ENCODE measurements at places on chromosomes 11 and 22.

GRCh38 chr11:105754260-105754659 is 144.4 kb downstream of the GRIA4 start:
- no peak for DNase-seq

GRCh38 chr11:129317571-129317970 is 58.1 kb upstream of the BARX2 start:
- no peak for DNase-seq

GRCh38 chr11:90294526-90294925 is 71.7 kb upstream of the CHORDC1 start:
- no peak for DNase-seq

DNA sequence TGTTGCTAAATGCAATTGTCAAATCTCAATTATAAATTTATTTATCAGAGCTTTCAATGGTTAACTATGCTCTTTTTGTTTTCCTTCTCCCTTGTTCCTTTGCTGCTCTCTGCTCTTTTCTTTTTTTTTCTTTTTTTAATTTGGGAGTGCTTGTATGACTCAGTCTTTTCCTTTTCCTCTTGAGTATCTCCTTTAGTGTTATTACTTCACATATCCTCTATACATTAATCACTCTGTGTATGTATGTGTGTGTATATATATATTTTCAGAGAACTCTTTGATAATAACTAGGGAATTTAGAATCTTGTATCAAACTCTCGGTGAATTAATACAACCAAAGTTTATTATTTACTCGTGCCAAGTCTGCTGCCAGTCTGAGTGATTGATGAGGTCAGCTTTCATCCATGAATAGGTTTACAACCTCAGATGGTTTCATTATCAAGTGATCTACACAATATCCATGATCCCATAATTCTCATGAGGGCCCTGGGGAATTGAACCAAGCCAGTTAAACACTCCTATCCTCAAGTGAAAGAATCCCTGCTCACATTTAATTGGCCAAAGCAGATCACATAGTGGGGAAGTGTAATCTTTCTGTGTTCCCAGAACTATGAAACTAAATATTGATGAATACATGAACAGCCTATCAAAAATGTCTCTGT is 743.4 kb upstream of the CNTN5 start:
- DNase-seq = no peak

DNA sequence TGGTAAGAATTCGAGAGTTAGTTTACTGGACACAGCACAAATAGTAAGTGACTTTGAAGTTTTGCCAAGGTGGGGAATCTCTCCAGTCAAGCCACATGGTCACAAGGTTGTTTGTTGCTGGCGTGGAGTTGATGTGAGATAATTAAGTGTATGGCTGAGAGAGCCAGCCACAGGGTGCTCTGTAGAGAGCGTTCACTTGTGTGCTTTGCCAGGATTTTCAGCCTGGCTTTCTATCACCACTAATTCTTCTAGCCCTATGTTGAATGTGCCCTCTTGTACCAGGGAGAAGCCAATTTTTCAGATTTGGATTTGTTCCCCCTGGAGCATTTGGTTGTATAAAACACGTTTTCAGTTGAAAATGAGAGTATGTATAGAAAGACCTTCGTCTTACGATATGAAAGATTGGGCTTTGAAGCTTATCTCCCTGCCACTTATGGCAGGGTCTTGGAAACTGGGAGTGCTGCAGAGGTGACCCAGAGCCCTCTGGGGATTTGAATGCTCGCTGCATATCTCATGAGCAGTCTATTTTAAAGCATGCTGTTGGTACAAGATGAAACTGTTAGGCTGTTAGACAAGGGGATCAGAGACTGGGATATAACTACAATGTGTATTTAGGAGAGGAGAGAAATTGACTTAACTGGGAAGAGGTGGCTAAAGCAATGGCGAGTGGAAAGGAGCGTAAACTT is 28.6 kb downstream of the CSRP3 start:
- DNase-seq = no peak

DNA sequence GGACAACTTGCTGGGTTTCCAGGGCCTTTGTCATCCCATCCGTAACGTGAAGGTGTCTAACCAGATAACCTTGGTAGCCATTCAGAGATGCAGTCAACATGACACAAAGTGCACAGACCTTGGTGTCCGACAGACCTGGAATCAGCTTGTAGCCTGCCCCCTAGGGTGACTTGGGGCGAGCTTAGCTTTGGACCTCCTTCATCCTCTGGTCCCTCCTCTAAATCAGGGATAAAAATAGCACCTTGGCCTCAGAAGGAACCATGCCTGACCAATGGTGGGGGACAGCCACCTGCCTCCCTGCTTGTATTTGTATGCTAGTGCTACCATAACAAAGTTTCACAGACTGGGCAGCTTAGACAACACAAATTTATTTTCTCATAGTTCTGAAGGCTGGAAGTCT is 3.7 kb downstream of the SNRPD3 start:
- DNase-seq = no peak

- DNase-seq = no peak
Measured at GRCh38 chr11:108865406-108865805, 200.5 kb downstream of the DDX10 start.

DNA sequence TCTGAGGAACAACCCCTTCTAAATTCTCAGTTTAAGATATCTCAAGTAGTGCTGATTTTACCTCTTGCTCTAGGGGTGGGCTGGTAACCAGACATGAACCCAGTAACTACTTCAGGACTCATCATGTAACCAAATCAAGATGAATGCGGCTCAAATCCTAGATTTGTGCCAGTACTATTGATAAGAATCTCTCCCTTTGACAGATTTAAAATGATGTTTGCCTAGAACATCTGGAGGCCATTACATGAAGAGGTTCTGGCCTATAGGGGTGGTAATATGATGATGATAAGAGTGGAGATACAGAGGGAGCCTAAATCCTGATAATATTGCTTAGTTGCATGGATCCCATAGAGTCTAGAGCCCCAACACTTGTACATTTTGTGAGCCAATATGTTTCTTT is 672.6 kb upstream of the ANO5 start:
- no peak for DNase-seq

- no peak for DNase-seq
Measured at GRCh38 chr11:67364783-67365722, 8.3 kb downstream of the CLCF1 start.

DNA sequence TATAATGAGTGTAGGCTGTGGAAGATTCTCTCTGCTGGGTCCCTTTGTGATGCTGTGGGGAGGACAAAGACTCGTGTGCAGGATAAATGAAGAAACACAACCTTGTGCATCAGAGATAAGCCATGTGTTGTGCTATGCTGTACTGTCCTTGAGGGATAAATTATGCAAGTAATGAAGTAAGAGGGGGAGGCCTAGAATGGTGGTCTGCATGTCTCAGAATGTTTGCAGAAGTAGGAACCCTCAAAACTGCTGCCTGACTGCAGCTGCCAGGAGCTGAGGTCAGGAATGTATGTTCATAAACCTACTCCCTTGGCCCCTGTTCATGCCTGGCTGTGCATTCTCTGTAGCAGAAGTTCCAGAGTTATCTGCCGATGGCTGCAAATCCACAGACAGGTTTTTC is 4.6 kb upstream of the SMCO4 start:
- no peak for DNase-seq

DNA sequence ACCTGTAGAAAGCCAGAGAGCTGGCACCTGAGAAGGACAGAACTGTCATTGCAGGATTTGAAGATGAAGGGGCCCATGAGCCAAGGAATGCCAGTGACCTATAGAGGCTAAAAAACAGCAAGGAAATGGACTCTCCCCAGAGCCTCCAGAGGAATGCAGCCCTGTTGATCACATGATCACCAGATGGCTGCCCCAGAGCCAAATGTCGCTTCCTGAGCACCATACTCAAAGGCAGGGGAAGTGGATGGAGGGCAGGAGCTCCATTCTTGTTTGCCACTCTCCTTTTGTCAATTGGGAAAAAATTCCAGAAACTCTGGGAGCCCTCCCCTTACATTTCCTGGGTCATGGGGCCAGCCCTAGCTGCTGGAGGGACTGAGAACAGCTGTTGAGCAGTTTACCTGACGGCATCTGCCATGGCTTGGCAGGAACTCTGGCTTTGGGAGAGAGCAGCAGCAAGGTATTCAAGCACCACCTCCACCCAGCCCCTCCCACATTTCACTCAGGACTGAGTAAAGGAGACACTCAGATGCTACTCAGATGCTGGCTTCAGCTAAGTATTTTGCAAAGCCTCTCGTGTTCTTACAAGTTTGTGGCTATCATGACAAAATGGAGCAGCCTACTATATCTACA is 46.9 kb downstream of the DKK3 start:
- no peak for DNase-seq

DNA sequence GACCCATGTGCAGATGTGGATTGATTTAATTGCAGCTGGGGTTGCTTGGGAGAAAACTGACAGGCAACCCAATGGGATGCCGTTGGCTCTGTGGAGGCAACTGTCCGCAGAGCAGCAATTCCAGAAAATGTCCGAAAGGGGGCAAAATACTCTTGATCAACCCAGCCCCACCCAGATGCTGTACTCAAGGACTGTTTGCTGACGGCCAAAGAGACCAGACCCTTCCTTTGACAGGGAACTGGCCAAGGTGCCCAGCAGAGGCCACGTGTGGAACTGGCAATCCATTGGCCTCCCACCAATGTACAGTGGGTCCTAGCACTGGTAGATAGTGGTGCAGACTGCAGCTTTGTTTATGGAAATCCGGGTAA is 29.7 kb upstream of the KCNA4 start:
- DNase-seq = no peak

- DNase-seq = no peak
Measured at GRCh38 chr11:289398-289711, 429 bp downstream of the PGGHG start.

DNA sequence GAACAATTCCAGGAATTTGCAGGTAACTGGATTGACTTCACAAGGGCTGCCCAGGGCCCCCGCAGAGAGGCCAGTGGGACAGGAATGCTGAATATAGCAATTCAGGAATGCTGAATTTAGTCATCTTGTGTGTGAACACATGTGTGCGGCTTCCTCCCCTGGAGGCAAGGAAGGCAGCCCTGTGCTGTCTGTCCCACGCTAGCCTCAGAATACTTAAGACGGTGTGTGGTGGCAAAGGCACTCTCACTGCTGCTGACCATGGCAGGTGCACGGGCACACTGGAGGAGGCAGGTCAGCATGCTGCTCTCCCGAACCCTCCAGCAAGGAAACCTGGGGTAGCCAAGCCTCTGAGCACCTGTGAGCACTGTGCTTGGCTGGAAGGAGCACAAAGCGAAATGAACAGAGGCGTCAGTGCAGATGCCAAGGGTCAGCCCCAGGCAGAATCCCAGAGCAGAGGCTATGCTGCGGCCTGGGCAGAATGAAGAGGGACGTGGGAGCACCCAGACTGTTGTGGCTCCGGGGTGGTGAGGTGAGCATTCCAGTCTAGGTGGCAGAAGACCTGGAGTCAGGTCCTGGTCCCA is 2.7 kb downstream of the GNAZ start:
- no peak for DNase-seq

DNA sequence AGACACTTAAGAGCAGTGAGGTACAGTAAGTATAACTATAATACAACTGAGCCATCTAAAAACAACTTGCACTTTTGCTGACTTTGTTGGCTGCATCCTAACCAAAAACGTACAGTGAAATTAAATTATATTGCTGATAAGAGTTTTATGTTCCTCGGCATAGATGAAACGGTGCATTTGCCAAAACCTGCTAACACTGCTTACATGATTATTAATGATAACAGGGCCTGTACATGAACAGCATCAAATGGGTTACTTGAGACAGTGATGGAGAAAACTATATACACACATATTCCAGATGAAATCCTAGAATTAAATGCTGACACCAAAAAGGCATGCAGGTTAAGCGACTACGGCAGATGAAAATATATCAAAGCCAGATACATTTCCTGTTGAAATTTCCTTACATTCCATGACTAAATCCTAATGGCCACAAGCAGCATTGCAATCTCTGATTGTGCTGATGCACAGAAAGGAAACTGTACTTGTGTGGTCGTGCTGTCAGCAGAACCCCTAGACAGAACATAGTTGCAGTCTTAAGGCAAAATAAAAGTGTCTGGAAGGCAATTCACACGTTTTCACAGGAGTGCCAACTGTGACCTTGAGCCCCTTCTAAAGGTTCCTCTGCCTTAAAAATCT is 143.9 kb downstream of the CADM1 start:
- DNase-seq = no peak

DNA sequence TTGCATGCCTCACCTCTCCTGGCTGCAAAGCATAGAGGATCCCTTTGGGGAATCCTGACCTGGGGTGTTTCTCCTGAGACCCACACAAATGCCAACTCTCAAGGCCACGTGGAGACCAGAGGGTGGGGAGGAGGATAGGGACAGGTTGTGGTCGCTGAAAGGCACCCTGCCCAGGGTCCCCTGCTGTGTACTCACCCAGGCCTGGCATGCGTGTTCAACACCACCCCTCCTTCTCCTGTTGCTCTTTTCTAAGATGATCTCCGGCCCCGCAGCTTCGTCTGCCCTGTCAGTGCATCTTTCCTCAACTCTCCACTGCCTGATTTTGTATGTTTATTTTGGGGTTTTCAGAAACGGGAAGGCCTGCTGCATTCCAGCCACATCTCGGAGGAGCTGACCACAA is 44.6 kb upstream of the PARVG start:
- DNase-seq = no peak

GRCh38 chr11:36187622-36188021 is 101.6 kb downstream of the COMMD9 start:
- DNase-seq = no peak

GRCh38 chr11:61378713-61379313 is 13.6 kb upstream of the TMEM216 start:
- no peak for DNase-seq

GRCh38 chr11:25910086-25910485 is 421.8 kb upstream of the ANO3 start:
- peak; percentile 14 for DNase-seq

GRCh38 chr11:43975629-43976028 is 33.2 kb downstream of the C11orf96 start:
- DNase-seq = no peak

DNA sequence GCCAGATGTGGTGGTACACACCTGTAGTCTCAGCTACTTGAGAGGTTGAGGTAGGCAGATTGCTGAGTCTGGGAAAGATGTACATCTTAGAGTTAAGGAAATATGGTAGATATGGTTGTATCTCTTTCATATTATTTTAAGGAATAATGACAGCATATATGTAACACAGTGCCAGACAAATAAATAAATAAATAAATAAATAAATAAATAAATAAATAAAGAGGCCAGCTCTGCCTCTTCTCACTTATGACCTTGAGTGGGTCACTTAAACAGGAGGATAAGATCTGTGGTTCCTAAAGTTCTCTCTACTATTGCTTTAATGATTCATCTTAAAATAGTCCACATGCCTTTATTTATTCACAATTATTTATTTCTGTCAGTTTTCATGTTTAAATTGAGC is 890.9 kb upstream of the TENM4 start:
- no peak for DNase-seq

- DNase-seq = no peak
Measured at GRCh38 chr11:134291196-134291595, 15.0 kb downstream of the GLB1L3 start.

- no peak for DNase-seq
Measured at GRCh38 chr11:114061048-114061680, 1.7 kb downstream of the ZBTB16 start.
